ENCODE measurements at places on chromosomes 3 and 15.
A peak's percentile ranks its signal among the peaks of the same experiment; 100 is the strongest.

- DNase-seq = peak; percentile 92
Observed at GRCh38 chr15:69452692-69453521, at the start of gene RPLP1. Gene RPLP1, plus strand, starts transcription at chr15:69452818. Its CDS starts 131 bp downstream, at chr15:69452949.

GRCh38 chr15:93088200-93088980 is 621 bp downstream of the RGMA start:
- no peak for DNase-seq

DNA sequence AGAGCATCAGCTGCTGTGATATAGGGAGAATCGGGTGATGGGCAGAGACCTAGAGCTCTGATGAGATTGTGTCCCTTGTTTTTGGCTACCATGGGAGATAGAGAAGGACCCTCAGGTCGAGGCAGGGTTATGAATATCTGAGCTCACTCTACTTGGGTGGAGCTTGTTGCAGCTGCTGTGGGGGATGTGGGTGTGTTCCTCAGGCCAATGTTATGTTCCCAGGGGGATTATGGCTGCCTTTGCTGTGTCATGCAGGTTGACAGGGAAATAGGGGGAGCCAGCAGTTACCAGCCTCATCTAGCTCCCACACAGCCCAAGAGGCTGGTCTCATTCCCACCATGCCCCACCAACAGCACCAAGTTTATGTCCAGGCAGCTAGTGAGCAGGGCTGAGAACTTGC is 131.5 kb downstream of the TRIM42 start:
- no peak for DNase-seq

- DNase-seq = no peak
Observed at GRCh38 chr15:27086149-27086548, 115.2 kb downstream of the GABRG3 start.

- DNase-seq = no peak
Observed at GRCh38 chr3:127427666-127428065, 139.8 kb upstream of the PRR20G start.

GRCh38 chr15:33244471-33244870 is 50.0 kb upstream of the FMN1 start:
- DNase-seq = no peak

GRCh38 chr15:23857028-23857641 is 170.0 kb upstream of the NDN start:
- no peak for DNase-seq

DNA sequence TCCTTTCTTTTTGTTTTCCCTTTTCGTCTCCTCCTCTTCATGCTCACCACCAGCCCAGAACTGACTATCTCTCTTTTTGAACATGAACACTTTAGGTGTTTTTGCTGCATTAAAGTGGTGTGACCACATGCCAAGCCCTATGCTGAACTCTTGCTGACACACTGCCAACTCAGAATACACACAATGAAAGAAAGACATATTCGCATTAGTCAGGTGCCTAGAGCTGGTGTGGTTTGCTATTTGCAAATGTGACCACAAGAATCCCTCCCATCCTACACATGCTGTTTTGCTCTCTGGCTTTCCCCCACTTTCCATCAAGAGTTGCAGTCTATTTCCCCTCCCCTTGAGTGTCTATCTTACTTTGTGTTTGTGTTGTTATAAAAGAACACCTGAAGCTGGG is 967.8 kb upstream of the CFAP20DC start:
- peak; percentile 48 for DNase-seq

- no peak for DNase-seq
Observed at GRCh38 chr3:60146121-60146520, 1096.3 kb upstream of the CFAP20DC start.

DNA sequence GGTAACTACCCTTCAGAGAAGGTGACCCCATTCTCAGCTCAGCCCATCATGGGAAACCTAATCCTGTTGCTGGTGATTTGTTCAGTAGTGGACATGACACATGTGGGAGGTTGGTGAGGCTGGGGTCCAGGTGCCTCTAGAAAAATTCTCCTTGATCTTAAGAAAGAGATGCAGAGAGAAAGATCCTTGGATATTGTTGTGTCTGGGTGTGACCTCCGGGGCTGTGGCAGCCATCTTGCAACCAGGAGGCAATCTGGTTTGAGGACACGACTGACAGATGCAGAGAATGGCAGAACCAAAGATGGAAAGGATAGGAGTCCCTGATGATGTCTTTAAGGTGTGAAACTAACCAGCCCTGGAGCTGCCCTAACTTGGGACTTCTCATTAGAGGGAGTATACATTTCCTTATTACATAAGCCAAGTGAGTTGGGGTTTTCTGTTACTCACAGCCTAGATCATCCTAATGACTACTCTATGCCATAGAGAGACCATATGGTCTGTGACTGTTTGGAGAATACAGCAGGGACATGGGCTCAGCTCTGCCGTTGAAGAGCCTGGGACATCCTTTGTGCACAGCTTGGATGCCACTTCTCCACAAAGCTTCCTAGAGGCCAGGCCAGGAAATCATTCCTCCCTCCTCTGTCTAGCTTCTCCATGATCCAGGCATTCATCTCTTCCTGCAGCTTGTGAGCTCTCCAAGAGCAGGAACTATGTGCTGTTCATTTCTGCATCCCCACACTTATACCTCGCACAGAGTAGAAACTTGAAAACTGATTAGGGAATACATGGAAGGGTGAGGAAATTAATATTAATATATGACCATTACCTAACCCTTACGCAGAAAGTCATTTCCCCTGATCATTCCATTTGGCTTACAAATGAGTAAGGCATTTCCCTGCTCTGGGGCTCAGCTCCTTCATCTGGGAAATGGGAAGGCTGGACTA is 45.9 kb downstream of the HRH1 start:
- no peak for DNase-seq

DNA sequence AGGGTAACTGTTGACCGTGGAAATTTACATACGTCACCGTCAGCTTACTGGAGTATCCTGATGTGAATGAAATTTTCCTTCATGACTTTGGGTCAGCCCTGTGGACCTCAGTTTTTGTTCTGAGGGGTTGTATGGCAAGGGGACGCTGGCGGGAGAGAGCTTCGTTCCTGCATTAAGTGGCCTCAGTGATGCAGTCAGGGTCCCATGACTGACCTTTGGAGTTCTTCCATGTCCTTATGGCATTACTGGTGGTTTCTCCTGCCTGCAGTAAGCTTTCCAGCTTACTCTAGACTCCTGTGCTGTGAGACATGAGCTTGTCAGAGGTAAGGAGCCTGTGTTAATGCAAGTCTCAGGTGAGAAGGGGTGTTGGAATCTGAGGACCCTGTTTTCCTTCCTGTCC is 1.8 kb downstream of the CD276 start:
- no peak for DNase-seq

GRCh38 chr15:56616551-56616950 is 116.8 kb downstream of the ZNF280D start:
- DNase-seq = no peak

GRCh38 chr15:69200832-69201745 is 40.7 kb downstream of the GLCE start:
- no peak for DNase-seq

GRCh38 chr15:67010898-67011616 is 54.3 kb upstream of the SMAD3 start:
- no peak for DNase-seq

DNA sequence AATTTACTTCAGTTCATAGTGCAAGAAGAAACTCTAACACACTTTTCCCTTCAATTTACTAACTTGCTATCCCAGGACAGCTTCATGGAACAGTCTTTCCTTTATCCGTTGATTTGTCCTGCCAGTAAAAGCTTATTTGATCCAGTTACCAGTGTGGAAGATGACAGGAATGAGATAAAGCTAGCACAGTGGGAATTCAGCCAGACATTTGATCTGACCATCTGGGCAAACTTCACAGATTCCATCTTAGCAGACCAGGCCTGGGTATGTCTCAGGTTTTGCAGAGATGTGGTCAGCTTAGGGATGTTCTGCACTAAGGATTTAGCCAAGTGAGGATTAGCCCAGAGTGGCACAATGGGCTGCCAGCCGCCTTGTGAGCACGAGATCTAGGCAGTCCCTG is 19.7 kb downstream of the CEMIP start:
- DNase-seq = no peak

DNA sequence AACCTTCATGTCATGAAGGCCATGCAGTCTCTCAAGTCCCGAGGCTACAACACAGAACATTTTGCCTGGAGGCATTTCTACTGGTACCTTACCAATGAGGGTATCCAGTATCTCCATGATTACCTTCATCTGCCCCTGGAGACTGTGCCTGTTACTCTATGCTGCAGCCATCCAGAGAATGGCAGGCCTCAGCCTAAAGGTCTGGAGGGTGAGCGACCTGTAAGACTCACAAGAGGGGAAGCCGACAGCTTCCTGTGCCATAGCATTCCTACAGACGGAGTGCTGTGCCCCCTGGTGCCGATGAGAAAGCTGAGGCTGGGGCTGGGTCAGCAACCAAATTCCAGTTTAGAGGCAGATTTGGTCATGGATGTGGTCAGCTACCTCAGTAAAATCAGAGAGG is 51.3 kb upstream of the CADPS start:
- no peak for DNase-seq

DNA sequence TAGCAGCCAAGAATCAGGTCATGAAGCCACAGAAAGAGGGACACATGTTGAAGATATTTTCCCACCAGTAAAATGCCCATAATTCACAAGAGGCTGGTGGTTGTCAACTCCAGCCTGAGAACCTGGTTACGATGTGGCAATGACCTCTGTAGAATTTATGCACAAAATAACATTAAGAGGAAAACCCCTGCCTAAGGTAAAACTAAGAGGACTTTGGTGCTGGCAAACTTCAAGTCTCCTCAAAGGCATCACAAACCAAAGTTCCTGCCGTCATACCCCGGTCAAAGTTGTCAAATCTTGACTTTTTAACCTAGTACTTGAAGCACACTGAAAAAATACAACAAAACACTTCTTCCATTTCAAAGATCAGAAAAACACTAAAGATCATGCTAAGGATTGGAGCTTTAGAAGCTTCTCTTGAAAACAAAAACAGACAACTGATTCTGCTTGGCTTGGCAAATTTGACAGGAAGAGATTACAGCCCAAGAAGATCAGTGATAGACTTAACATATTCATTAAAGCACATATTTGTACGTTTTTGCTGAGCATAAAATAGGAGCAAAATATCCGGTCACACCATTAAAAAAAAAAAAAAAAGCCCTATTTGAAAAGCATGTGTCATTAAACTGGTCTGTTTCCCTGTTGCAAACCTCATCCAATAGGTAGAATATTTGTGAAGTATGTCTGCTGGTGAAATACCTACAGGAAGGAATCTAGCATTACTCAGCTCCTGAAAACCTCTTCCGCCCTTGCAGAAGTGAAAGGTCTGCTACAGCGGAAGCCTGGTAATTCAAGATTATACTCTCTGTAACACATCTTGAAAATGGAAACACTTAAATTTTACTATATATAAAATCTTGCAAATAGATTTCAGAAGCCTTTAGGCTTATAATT is 22.8 kb downstream of the EIF4E3 start:
- no peak for DNase-seq

DNA sequence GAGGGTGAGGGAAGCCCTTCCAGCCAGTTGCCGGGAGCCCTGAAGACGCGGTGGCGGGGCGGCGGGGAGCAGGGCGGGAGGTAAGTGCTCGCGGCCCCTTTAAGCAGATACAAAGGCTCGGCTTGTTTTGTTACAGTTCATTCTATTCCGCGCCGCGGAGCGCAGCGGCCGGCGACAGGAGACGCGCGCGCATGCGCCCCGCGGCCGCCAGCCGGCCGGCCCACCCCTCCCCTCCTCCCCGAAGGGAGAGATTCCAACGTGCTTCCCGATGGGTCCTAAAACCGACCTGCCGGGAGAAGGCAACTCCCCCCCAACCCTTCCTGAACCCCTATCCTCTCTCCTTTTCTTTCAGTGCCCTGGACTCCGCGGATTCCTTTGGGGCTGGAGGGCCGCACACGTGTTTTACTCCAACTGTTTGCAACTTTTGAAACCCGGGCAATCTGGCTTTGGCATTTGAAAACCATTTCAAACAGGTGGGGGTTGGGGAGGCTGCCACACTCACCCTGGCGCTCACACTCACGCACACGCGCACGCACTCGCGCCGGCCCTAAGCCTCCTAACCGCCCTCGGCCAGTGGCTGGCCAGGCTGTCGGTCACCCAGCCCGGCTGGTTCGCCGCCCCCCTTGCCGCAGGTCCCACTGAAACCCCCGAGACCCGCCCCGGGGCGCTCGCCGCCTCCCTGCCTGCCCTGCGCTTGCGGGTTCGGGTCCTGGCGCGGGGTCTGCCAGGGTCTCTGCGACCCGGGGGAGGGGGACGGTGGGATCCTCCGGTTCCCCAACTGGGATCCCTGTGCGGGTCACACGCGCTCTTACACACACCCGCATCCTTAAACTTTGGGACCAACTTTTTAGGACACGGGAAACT is at the start of gene MAGI1:
Gene MAGI1, minus strand, starts transcription at position 193 of the 864 bp plus-strand sequence. CDS start 610 bp downstream, outside the sequence.
- DNase-seq = no peak

GRCh38 chr3:119759962-119760361 is 21.9 kb upstream of the NR1I2 start:
- DNase-seq = no peak

DNA sequence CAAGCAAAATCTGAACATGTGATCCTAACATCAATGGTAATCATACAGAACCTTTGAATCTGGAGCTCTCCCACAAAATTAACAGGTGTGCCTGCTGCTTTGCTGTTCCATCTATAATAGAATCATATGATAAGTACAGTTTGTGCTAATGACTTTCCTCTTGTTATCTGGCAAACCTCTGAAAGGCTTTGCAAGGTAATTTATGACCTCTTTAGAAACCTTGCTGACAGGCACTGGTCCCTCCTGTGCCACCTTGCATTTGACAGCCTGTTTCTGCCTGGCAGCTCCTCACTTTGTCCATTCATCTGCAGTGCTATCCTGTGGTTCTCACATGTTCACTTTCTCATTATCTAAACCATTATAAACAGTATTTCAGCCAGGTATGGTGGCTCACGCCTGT is 10.2 kb upstream of the HTR3C start:
- DNase-seq = no peak

GRCh38 chr15:59283717-59284391 is 77.2 kb downstream of the LDHAL6B start:
- DNase-seq = no peak

DNA sequence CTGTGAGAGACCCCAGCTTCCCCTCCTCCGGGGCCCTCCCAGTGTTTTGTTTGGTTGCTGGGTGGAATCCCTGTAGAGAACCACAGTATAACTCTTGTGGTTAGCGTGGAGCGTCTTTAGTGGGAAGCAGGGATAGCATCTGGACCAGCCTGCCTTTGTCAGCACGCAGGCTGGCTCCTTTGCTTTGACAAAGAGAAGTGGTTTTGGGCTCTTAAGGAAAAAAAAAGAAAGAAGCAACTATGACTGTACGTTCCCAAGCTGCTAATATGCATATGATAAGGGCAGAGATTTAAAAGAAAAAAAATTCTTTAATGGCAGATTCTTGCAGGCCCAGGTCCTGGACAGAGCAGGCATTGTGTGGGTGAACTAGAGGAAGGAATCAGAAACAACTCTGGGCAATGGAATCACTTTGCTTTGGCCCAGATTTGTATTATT is 340.8 kb upstream of the CTDSPL start:
- no peak for DNase-seq
